Hepatocyte (in vitro differentiated cells): ENCODE measurements at places on chromosomes 4 and X. TPM values are rescaled to one million over a fixed set of nuclear protein-coding genes. Genes with fewer than 3 reads are reported as not detected.
A peak's percentile ranks its signal among the peaks of the same experiment; 100 is the strongest.

DNA sequence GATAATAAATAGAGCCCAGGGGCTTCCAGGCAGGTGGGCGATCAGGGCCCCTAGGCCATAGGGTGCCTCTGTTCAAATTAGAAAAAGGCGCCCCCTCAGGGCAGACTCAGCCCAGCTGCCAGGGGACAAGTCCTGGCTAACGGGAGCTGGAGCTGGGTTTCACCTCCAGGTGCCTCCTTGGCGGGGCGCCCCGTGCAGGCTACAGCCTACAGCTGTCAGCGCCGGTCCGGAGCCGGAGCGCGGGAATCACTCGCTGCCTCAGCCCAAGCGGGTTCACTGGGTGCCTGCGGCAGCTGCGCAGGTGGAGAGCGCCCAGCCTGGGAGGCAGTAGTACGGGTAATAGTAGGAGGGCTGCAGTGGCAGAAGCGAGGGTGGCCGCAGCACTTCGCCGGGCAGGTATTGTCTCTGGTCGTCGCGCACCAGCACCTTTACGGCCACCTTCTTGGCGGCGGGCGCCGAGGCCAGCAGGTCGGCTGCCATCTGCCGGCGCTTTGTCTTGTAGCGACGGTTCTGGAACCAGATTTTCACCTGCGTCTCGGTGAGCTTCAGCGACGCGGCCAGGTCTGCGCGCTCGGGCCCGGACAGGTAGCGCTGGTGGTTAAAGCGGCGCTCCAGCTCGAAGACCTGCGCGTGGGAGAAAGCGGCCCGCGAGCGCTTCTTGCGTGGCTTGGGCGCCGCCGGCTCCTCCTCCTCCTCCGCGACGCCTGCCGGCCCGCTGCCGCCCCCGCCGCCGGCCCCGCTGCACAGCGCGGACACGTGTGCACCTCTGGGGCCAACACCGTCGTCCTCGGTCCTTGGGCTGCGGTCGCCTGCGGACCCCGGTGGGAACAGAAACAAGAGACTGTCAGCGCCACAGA is 2.4 kb downstream of the NKX3-2 start:
- no peaks in the 10 kb centered on the region for H3K36me3 ChIP-seq
- H3K4me1 ChIP-seq, result peaks cover 9% of the 10 kb centered on the region
- no peak overlapping the region for H3K27ac ChIP-seq

- no peak overlapping the region for H3K27ac ChIP-seq
- no peaks in the 10 kb centered on the region for H3K27me3 ChIP-seq
- no peak for DNase-seq
- no peaks in the 10 kb centered on the region for H3K4me1 ChIP-seq
- no peaks in the 10 kb centered on the region for H3K36me3 ChIP-seq
- H3K4me3 ChIP-seq, result no peak overlapping the region
These were observed 57.0 kb upstream of the RAP1GDS1 start for GRCh38 chr4:98204236-98204553.

The ETNPPL gene
- polyA plus RNA-seq, result 0.79 and 1.7 TPM in 2 replicates

The ART3 gene
- 2.8 and 3.8 TPM in 2 replicates for polyA plus RNA-seq

The ABRAXAS1 gene
- 3.9 and 5.7 TPM in 2 replicates for polyA plus RNA-seq

GRCh38 chr4:173703021-173703420 is 173.0 kb upstream of the HAND2 start:
- no peaks in the 10 kb centered on the region for H3K4me1 ChIP-seq
- H3K27ac ChIP-seq, result no peak overlapping the region
- no peak overlapping the region for H3K4me3 ChIP-seq
- H3K27me3 ChIP-seq, result no peaks in the 10 kb centered on the region
- no peak for DNase-seq

DNA sequence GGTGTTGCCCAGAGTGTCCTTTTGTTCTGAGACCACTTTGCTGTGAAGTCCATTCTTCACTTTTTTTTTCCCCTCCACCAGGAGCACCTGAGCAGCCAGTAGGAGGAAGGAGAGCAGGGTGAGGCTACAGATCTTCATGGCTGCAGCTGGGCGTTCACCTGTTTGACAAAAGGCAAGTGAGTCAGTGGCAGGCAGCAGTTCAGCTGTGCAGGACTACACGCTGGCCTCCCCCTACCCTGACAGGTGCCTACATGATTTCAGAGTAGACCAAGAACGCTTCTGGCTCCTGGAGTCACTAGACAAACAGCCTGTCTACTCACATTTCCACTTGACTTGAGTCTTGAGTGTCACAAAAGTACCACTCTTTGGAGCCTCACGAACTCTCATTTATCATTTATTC is 2.0 kb downstream of the FGFBP1 start:
- H3K27me3 ChIP-seq, result no peaks in the 10 kb centered on the region
- no peaks in the 10 kb centered on the region for H3K4me1 ChIP-seq
- DNase-seq, result no peak
- H3K4me3 ChIP-seq, result no peak overlapping the region

DNA sequence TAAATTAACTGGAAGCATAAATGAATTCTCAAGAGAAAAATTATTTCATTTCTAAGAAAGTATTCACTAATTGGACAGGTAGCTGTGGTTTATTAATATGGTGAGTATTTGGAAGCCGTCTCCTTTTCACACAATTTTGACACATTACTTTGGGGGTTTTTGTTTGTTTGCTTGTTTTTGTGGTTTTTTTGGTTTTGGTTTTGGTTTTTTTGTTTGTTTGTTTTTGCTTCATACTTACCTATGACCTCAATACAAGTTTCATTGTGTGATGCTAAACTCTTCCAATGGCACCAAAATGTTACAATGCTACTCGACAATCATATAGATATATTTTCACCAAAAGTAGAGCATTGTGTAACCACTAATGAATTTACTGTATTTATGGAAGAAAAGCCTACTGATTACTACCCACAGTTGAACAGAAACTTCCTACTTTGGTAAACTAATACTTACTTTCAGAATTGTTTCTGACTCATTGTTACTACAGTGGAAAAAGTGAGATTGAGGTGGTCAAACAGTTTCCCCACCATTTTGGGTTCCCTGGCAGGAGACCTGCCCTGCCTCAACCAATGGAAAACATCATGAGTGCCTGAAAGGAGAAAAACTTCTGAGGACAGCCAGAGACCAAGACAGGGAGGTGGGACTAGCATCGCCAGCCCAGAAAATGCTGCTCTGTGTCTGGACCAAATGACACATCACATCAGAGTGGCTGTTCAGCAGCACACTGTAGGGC is 443.1 kb downstream of the HNRNPD start:
- H3K36me3 ChIP-seq, result no peaks in the 10 kb centered on the region
- H3K27me3 ChIP-seq, result no peaks in the 10 kb centered on the region
- H3K4me1 ChIP-seq, result no peaks in the 10 kb centered on the region
- H3K27ac ChIP-seq, result no peak overlapping the region
- no peak for DNase-seq

DNA sequence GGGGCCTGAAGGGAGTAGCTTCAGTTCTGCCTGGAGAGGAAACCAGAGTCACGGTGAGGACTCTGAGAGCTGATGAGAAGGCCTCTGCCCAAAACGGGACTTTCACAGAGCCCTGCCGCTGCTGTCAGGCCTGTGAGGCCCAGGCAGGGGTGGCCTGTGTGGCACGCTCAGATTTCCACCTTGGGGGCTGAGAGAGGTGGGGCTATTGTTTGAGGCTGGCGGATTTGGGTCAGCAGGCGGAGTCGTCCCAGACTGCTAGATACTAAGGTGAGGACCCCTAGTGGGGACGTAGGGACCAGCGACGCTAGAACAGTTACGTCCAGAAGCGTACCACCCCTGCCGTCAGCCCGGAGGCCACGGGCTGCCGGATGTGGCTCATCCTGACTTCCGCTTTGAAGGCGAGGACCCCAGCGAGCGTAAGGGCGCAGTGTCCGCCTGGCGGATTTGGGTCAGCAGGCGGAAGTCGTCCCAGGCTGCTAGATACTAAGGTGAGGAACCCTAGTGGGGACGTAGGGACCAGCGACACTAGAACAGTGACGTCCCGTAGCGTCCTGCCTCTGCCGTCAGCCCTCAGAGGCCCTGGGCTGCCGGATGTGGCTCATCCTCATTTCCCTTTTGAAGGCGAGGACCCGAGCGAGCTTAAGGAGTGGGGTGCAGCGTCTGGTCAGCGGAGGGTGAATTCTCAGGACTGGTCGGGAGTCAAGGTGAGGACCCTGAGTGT is at the start of gene MAGEB1:
Gene MAGEB1 (plus strand): TSS at position 378 of the 721 bp plus-strand sequence. CDS start 3,348 bp downstream, outside the sequence.
- H3K27ac ChIP-seq, result no peak within 1 kb of the TSS
- no peaks in the 10 kb centered on the region for H3K36me3 ChIP-seq
- DNase-seq, result no peak

- no peak overlapping the region for H3K4me3 ChIP-seq
- H3K27me3 ChIP-seq, result no peaks in the 10 kb centered on the region
- peak; percentile 65 for DNase-seq
- peak overlapping the region; percentile 74 for H3K27ac ChIP-seq
- no peaks in the 10 kb centered on the region for H3K36me3 ChIP-seq
These were observed 340.9 kb upstream of the CTSO start for GRCh38 chr4:156294577-156294976.

The GLRA2 gene
- not detected in 2 replicates for polyA plus RNA-seq

The TLR10 gene
- polyA plus RNA-seq, result not detected in 2 replicates

GRCh38 chr4:86556791-86557415 is 37.2 kb upstream of the PTPN13 start:
- H3K36me3 ChIP-seq, result no peaks in the 10 kb centered on the region
- H3K27ac ChIP-seq, result no peak overlapping the region
- no peak overlapping the region for H3K4me3 ChIP-seq
- no peaks in the 10 kb centered on the region for H3K27me3 ChIP-seq
- H3K4me1 ChIP-seq, result peaks cover 11% of the 10 kb centered on the region
- DNase-seq, result no peak

- H3K36me3 ChIP-seq, result no peaks in the 10 kb centered on the region
- H3K4me3 ChIP-seq, result no peak overlapping the region
- H3K27me3 ChIP-seq, result no peaks in the 10 kb centered on the region
- no peak overlapping the region for H3K27ac ChIP-seq
These were observed 443.7 kb upstream of the ATOH1 start for GRCh38 chr4:93384887-93385286.

The CENPVL1 gene
- polyA plus RNA-seq, result 0.10 TPM in 1 of 2 replicates, not detected in the other

- H3K36me3 ChIP-seq, result no peaks in the 10 kb centered on the region
- no peak for DNase-seq
These were observed 172.2 kb upstream of the TLL1 start for GRCh38 chr4:165700855-165701254.

The NLGN3 gene
- polyA plus RNA-seq, result 0.79 and 1.6 TPM in 2 replicates

DNA sequence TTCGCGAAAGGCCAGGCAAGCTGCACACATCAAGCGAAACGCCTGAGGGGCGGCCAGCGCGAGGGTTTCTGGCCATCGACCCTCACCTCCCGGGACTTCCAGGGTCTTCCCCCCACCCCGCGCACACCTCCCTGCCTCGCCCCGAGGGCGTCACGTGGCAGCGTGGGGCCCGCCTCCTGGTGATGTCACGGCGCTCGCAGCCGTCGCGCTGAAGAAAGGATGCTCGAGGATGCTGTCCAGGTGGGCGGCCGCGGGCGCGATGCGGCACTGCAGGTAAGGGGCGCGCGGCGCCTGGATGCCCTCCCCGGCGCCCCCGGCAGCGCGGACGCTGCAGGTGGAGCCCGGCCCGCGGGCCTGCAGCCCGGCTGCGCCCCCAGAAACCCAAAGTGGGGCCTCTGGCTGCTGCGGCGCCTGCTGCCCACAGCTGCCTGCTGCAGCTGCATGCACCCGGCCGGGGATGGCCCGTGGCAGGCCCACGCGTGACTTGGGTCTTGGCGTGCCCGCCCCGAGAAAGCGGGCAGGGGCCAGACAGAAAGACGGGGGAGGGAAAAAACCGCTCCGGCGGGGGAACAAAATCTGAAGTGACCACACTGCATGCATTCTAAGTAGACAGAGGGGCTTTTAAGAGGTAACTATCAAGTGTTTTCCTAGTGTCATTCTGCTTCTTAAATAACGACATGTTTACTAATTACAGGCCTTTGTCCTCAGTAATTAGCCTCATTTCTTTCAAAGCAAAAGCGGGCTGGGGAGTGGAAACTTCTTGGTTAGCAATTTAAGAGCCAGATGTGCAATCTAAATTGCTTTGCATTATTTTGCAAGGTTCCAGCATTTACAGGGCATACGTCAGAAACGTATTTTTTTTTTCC is 1.7 kb downstream of the CLCN4 start:
- no peak overlapping the region for H3K4me3 ChIP-seq
- peak; percentile 49 for DNase-seq
- H3K36me3 ChIP-seq, result no peaks in the 10 kb centered on the region
- H3K27ac ChIP-seq, result no peak overlapping the region
- H3K27me3 ChIP-seq, result no peaks in the 10 kb centered on the region

The FGFBP2 gene
- polyA plus RNA-seq, result 1.7 and 2.2 TPM in 2 replicates

The CSAG1 gene
- polyA plus RNA-seq, result not detected in 2 replicates

DNA sequence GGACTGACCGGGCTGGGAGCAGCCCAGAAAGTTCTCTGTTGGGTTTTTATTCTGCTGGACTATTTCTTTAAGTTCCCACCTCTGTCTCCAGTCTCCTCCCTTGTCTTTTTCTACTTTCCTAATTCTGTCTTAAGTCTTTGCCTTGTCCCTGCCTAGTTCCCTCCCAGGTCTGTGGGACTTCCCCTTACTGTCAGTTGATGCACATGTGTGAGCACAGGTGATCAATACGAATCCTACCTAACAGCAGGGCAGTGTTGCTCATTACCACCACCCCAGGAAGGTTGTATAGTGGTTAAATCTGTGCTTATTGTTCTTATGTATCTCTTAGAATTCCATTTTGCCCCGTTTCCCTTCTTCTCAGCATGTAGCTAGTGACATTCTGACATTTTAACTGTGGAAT is 62.1 kb downstream of the GALNTL6 start:
- H3K27me3 ChIP-seq, result no peaks in the 10 kb centered on the region
- H3K36me3 ChIP-seq, result no peaks in the 10 kb centered on the region
- H3K27ac ChIP-seq, result no peak overlapping the region
- no peak overlapping the region for H3K4me3 ChIP-seq

The TKTL2 gene
- polyA plus RNA-seq, result not detected in 2 replicates

- H3K27me3 ChIP-seq, result no peaks in the 10 kb centered on the region
- H3K36me3 ChIP-seq, result no peaks in the 10 kb centered on the region
- H3K27ac ChIP-seq, result no peak overlapping the region
- H3K4me3 ChIP-seq, result no peak overlapping the region
- no peaks in the 10 kb centered on the region for H3K4me1 ChIP-seq
These were observed 41.8 kb upstream of the KLHL4 start for GRCh38 chrX:87475793-87476192.

The ENAM gene
- polyA plus RNA-seq, result 0.64 TPM in 1 of 2 replicates, not detected in the other

GRCh38 chrX:45479835-45480422 is 279.3 kb upstream of the DIPK2B start:
- no peaks in the 10 kb centered on the region for H3K4me1 ChIP-seq
- H3K36me3 ChIP-seq, result no peaks in the 10 kb centered on the region
- H3K27ac ChIP-seq, result peak overlapping the region; percentile 77
- H3K4me3 ChIP-seq, result no peak overlapping the region

DNA sequence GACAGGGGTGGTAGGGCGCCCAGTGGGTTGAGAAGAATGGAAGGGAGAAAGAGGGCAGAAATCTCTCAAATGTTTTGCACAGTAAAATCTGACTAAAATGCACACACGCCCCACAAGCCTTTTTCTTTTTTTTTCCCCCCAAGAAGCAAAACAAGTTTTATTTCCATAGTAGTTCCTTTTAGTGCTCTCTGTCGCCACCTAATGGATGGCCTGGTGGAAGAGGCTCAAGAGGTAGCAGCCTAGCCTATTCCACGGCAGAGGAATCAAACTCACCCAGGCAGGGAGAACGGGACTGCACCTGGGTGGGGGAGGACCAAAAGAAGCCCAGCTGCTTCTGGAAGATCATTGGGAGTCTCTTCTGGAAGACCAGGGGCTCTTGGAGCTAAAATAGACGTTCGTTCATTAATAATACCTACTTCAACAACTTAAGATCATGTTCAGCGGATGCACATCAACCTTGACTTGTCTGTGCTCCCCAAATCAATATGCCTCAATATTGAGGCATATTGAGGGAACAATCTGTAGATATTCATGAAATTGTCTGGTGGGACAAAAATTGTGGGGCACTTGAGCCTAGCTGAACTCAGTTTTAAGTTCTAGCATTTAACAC is 31.6 kb upstream of the IRAK1 start:
- no peak overlapping the region for H3K27ac ChIP-seq
- peak; percentile 78 for DNase-seq
- no peaks in the 10 kb centered on the region for H3K27me3 ChIP-seq
- H3K4me1 ChIP-seq, result peaks cover 9% of the 10 kb centered on the region
- H3K4me3 ChIP-seq, result no peak overlapping the region

The CYBB gene
- polyA plus RNA-seq, result 0.30 TPM in 1 of 2 replicates, not detected in the other

The SLC49A3 gene
- 12.8 and 19.8 TPM in 2 replicates for polyA plus RNA-seq

The SH3TC1 gene
- polyA plus RNA-seq, result 30.3 and 41.2 TPM in 2 replicates
